EH (cell line): ENCODE measurements at places on chromosomes 4 and X.

GRCh38 chrX:133776072-133776471, 209.3 kb downstream of the GPC3 start:
- peak; percentile 4 for DNase-seq

DNA sequence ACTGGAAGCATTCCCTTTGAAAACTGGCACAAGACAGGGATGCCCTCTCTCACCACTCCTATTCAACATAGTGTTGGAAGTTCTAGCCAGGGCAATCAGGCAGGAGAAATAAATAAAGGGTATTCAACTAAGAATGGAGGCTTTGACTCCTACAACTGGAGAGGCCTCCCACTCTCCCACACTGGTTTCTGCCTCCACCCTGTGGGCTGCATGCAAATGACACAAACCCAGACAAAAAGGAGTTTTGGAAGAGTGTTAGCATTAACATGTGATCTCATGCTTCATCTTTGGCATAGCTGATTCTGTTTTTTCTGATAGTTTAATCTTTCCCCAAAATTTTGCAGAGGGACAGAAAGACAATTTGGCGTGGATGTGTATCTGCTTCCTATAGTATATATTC, 80.8 kb upstream of the IQCM start:
- peak; percentile 64 for DNase-seq

GRCh38 chr4:151744614-151745013, 16.2 kb downstream of the GATB start:
- peak; percentile 91 for DNase-seq

DNA sequence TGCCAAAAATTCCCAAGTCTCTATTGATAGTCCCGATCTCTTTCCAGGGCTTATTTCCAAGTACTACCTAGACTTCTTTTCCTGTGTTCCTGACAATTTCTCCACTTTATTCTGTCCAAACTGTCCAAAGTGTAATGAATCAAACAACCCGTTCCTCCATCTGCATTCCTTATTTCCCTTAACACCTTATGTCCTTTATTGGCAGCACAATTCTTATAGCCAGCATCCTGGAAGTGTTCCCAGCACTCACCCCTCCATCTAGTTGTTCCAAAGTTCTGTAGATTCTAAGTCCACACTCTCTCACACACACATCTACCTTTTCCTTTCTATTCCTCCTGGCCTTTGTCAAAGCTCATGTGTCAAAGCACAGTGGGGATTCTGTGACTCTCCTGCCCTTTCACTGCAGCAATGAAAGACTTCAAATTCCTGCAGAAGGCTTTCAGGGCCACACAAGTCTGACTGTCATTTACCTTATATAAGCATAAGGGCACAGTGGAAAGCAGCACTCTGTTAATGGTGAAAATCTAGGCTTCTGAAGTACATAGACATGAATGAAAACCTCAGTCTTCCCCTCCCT, 22.1 kb downstream of the LIMCH1 start:
- DNase-seq, result no peak

GRCh38 chrX:129650821-129651510, 3.8 kb downstream of the APLN start:
- DNase-seq, result no peak

GRCh38 chr4:110638089-110638746, 15.3 kb upstream of the PITX2 start:
- no peak for DNase-seq

DNA sequence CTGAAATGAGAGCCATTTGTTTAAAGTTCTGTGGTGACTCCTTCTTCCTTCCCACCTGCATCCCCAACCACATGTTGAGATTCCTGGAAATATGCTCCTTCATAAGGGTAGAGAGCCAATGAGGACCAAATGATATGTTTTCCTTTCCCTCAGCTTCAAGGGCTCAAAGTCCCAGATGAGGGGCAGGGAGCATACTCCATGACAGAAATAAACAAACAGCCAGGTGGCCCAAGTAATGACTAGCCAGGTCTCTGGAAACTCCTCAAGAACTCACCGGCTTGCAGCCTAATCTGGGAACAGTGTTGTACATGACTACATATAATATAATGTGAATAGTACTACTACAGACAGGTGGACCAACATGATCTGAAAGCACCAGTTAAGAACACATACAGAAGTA, 392.3 kb downstream of the PACRGL start:
- DNase-seq, result no peak

GRCh38 chr4:6999172-7000086, 43.7 kb upstream of the TADA2B start:
- no peak for DNase-seq

- DNase-seq, result peak; percentile 36
Measured at GRCh38 chr4:109826719-109827118, 1.1 kb upstream of the RRH start.

DNA sequence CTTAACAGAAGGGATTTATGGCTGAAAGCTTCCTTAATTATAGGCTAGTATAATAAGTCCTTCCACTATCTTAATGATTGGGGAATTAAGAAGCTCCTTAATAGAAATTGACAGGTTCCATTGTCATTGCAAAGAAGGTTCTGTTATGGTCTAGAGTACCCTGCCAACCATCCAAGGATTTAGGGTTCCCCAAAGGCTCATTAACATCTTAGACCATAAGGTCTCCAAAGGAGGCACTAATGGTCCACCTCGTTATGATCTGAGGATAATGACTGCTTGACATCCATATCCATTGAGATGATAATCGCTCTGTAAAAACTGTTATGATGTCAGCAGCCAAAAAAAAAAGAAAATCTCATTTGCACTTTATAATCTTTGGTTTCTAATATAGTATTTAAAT, 441.6 kb downstream of the GBA3 start:
- no peak for DNase-seq

DNA sequence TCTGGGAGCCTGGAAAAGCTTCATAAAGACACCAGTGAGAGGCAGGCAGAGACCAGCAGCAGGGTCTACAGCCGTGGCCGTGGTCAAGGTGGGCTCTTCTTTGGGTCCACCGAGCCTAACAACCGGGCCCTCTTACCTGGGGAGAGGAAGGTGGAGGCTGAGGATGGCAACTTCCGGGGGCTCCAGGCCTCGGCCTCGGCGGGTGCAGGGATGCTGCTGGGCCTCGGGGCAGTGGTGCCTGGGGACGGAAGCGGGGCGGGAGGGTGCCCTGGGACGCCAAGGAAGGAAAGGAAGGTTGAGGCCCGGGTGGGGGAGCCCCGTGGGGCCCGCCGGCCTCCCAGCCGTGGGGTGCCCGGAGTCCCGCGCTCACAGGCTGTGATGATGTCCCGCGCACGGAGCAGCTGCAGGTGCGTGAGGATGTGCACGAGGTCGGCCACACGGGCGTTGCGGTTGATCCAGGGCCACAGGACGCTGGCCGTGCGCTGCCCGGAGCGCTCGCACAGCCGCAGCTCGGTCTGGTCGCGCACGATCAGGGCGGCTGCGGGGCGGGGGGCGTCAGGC, 561 bp downstream of the IRAK1 start:
- no peak for DNase-seq

DNA sequence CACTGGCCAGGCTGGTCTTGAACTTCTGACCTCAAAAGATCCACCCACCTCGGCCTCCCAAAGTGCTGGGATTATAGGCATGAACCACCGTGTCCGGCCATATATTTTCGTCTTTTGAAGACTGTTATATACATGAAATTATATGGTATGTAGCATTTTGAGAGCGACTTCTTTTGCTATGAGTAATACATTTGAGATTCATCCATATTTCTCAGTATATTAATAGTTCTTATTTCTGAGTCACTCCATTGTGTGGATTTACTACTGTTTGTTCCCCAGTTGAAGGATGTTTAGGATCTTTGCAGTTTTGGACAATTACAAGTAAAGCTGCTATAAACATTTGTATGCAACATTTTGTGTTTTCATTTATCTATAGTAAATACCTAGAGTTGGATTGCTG, 34.9 kb downstream of the GNL3L start:
- peak; percentile 1 for DNase-seq

GRCh38 chr4:2805712-2806389, 13.0 kb downstream of the SH3BP2 start:
- DNase-seq, result no peak

GRCh38 chrX:74420196-74421035, 877 bp upstream of the SLC16A2 start:
- DNase-seq, result peak; percentile 72

DNA sequence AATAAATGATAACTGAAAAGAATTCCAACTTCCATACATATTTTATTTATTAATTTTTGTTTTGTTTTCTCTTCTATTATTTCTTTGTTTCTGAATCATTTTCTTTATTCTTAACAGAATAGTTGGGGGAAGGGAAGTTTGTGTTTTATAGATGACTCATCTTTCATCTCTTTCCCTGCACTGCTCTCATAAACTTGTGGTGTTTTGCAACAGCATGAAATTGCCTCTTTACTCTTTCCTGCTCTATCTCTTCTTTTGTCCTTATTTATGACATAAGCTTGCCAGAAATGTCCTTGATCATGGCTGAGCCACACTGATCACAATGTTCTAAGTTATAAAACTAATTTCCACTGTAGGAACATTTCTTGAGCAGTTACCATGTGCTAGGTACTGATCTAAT, 22.3 kb downstream of the QRFPR start:
- DNase-seq, result peak; percentile 52

DNA sequence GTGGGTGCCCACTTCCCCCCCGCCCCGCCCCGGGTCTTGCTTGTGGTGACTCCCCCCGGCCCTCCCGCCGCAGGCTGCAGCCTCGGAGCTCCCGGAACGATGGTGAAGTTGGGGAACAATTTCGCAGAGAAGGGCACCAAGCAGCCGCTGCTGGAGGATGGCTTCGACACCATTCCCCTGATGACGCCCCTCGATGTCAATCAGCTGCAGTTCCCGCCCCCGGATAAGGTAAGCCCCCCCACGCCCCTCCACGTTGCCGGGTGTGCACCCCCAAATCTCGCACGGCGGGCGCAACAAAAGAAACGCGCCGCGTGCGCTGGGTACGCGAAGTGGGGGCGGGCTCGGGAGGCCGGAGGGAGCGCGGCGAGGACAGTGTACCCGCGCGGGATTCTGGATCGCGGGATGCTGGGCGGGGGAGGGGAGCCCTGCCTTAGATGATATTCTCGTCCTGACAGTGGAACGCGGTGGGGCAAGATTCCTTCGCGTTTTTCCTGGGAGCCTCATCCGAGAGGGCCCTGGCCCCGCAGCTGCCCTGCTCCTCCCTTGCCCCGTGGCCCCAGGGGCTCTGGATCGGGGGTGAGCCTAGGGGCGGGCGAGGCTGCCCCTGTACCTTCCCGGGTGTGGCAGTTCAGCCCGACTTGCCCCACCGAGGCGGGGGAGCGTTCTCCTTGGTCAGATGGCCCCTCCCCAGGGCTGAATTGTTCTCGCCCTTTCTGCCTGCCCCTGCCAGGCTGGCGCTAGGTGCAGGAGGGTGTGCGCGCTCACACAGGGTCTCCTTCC, 819 bp downstream of the NSG1 start:
- no peak for DNase-seq

DNA sequence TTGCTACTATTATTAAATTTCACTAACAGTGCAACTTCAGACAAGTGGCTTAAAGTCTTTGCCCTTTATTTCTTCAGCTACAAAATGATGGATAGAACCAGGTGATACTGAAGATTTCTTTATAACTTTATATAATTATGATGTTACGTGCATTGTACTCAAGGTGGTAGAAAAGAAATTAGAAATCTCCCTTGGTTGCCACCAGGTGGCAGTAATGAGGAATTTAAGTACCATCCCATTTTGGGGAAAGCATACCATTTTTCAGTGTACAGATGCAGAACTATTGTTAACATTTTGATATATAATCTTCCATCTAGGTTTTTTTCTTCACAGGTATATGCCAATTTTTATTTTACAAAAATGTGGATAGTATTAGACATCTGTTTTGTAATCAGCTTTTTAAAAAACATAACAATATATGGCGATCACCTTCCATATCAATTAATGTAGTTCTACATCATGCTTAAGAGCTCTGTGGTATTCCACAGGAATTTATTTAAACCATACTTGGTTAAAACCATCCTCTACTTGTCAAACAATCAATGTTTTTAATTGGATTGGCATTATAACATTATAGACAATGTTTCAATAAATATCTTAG, 37.7 kb upstream of the RAB33B start:
- peak; percentile 62 for DNase-seq
